ENCODE measurements at places on chromosomes 2 and 18.

- DNase-seq: no peak
Measured at GRCh38 chr2:98015671-98016070, 19.9 kb upstream of the TMEM131 start.

- DNase-seq: peak; percentile 62
Measured at GRCh38 chr2:118723394-118723793, 124.1 kb downstream of the EN1 start.

DNA sequence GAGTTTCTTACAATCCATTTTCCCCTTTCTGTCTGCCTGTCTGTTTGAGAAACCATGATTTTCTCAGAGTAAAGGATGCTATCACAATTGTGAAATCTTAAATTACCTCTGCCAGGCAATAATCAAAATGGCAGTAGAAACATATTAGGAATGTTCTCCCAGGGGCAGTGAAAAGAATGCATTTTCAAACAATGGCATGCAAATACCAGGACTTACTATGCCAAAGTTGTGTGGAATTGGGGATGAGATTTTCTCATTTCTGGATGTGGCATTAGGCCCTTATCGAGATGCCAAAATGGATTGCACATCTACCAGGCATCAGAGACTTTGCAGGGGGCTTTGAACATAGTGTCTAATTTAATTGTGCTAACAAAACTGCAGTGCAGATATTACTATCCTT lies 821.4 kb downstream of the RNF144A start:
- no peak for DNase-seq

GRCh38 chr2:166892397-166892796 lies 4.1 kb downstream of the XIRP2 start:
- DNase-seq: no peak

DNA sequence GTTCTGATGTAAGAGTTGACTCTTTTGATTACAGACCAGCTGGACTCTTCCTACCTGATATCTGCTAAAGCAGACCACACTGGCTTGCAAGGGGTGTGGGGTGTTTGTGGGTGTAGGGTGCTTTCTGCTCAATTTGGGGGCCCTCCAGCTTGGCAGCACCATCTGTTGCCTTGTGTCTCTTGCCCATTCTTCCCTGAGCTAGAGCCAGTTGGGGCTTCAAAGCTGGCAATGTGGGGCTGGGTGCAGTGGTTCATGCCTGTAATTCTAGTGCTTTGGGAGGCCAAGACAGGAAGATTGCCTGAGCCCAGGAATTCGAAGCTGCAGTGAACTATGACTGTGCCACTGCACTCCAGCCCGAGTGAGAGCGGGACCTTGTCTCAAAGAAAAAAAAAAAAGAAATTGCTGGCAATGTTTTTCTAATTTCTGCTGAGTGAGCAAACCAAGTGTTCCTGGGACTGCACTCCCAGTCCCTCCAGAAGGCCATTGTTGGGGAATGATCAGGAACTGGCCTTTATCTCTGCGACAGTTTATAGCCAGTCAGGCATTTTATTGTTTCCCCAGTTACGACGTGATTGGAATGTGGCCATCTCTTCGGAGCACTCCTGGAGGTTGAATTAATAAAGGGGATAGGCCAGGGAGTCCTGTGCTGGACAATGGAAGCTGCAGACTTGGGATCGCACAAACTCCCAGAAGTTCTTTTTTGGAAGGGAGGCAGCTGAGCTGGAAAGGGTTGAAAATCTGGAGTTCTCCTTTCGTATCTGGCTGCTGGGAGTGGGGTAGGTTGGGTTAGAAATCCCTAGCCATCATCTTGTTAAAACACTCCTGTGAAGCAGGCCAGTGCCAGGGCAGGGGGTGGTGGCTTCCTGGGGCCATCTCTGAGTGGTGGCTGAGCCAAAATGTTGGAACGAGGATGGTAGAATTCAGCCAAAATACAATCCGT lies 57.2 kb downstream of the LIPG start:
- DNase-seq: no peak

- no peak for DNase-seq
Measured at GRCh38 chr2:64623242-64623850, 30.4 kb downstream of the SERTAD2 start.

DNA sequence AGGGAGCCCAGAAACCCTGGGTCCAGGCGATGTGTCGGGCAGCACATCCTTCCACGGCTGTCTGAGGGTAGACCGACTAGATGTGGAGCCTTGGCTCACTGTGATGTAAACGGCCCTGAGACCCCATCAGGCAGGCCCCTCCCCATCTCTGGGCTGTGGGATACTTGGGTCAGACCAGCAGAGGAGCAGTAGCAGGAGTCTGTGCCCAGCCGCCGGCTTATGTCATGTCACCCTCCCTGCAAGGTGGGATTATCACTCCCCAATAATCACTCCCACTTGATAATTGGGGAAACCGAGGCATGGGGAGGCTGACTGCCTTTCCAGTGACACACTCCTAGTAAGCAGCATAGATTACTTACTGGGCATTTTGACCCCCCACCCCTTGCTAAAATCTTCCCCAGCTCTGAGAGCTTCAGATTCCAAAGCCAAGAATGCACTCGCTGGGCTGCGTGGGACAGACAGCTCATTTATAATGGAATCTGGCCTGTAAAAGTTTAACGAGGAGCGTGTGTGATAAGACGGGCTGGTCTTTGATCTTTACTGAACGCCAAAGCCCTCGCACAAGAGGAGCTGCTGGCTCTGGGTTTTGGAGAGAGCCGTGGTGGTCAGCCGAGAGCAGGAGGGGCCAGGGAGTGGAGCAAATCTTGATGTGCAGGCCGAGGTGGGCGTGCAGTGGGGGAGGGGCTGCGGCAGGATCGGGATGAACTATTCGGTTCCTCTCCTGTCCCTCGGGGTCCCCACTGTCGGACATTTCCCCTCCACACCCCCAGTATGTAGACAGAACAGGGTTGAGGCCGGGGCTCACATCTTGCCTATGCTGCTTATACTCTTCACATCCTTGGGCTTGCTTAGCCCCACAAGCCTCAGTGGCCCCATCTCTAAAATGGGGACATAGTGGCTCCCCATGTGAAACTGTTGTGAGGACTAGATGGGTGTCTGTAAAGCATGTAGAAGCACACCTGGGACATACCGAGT lies 200.0 kb downstream of the GLI2 start:
- DNase-seq: peak; percentile 85

- no peak for DNase-seq
Measured at GRCh38 chr18:78123144-78123909, 856.3 kb upstream of the SALL3 start.

DNA sequence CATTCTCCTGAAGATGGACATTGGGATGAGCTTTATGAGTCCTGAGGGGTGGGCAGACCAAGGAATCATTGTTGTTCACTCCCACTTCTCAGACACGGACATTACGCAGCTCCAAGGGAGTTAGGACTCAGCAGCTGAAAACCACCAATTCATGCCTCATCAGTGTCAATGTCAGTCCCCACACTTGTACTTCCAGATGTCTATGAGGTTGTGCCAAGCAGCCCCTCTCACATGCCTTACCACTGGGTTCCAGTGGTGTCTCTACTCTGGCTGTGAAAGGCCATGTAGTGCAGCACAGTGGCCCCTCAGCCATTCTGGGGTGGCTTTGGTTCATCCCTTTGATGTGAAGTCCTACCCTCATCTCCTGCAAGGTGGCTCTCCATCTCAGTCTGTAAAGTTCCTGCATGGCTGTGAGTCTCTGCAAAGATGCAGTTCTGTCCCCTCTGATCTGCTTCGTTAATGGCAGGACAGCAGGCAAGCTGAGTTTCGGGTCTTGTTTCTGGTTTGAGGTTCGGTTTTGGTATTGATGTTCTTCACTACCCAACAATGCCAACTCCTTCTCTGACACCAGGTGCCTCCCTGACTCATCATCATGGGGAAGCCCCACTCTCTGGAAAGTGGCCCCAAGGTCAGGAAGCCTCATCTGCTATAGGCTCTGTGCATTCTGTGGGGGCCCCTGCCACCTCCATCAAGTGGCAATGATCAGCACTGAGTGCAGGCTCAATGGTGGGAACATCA lies 14.0 kb upstream of the COL6A3 start:
- DNase-seq: no peak

DNA sequence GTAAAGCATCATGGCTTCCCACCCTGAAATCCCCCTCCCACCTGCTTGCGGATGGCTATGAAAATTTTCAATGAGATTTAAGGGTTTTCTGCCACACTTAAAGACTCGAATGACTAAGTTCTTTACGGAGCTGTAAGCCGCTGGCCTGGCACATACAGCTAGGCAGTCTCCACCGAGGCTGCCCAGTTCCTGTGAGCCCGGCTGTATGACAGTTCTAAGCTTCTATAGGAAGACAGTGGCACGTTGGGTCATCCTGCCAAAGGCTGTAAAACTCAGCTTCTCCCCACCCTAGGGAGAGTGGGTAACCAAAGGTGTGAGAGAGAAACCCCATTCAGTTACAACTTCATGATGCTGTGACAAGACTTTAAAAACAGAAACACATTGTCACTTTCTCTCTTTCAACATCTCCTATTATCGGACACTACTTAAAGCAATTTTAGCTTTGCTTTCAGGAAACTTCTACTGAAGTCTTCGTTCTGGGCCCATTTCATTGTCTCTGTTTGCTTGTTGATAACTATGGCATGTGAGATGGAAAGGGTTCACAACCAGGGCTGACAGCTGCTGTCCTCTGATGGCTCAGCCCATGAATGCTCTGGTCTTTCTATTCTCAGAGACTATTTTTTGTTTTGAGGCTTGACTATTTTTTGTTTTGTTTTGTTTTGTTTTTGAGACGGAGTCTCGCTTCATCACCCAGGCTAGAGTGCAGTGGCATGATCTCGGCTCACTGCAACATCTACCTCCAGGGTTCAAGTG lies 7.1 kb downstream of the CASP8 start:
- no peak for DNase-seq

DNA sequence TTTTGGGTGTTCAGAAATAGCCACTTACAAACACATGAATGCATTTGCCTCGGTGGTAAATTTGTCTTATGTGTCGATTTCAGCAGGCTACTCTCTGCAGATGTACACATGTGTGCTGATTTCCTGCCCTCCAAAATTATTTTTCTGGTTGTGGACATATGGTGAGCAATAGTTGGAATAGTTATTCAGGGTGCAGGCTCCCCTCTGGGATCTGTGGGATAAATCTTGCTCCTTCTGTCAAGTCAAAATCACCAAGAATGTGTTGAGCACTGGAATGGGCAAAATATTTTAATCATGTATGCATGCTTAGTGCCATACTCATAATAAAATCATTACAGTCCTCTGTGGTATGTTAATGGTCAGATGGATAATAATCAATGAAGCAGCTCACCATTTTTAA lies 684.5 kb downstream of the BCL11A start:
- no peak for DNase-seq

GRCh38 chr2:128320192-128320905 lies 1.7 kb upstream of the HS6ST1 start:
- DNase-seq: no peak

DNA sequence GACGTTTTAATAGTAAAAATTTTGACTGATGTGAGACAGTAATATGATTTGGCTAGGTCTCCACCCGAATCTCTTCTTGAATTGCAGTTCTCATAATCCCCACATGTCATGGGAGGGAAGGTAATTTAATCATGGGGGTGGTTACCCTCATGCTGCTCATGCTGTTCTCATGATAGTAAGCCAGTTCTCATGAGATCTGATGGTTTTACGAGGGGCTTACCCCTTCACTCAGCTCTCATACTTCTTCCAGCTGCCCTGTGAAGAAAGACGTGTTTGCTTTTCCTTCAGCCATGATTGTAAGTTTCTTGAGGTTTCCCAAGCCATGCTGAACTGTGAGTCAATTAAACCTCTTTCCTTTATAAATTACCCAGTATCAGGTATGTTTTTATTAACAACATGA lies 327.0 kb upstream of the CDH7 start:
- no peak for DNase-seq

GRCh38 chr2:234291765-234292204 lies 205.1 kb downstream of the ARL4C start:
- DNase-seq: peak; percentile 58

- peak; percentile 36 for DNase-seq
Measured at GRCh38 chr2:56009758-56010458, 86.3 kb upstream of the EFEMP1 start.

DNA sequence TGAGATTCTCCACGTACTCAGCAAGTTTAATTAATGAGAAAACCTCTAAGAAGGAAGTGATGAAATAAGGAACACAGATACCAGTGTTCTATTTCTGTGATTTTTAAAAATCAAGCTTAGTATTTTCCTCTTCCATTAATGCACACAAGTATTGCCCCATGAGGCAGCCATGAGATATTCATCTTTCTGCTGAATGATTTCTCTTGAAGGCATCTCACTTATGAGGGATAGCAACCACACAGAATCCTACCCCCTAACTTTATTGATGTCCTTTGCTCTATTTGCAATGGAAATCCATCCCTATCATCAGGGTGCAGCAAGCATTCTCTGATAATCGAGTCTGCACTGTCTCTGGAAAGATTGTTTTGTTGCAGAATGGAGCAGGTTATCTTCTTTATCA lies 244.1 kb upstream of the NRP2 start:
- DNase-seq: no peak

GRCh38 chr2:201929281-201930026 lies 104.2 kb upstream of the FZD7 start:
- DNase-seq: no peak

DNA sequence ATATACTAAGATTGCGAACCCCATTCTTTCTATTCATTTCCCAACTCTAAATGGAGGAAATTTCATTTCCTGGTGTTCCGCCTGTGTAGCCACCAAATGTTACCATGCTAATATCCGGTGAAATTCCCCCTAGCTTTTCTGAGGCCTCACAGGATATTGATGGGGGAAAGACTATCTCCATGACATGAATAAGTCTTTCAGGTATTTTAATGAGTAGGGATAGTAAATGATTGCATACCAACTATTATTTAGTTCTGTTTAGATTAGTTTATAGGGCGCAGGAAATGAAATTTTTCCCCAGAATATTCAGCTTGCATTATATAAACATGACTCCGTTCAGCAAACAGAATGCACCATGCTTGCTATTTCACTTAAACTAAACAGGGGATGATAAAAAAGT lies 55.4 kb downstream of the COL5A2 start:
- no peak for DNase-seq

DNA sequence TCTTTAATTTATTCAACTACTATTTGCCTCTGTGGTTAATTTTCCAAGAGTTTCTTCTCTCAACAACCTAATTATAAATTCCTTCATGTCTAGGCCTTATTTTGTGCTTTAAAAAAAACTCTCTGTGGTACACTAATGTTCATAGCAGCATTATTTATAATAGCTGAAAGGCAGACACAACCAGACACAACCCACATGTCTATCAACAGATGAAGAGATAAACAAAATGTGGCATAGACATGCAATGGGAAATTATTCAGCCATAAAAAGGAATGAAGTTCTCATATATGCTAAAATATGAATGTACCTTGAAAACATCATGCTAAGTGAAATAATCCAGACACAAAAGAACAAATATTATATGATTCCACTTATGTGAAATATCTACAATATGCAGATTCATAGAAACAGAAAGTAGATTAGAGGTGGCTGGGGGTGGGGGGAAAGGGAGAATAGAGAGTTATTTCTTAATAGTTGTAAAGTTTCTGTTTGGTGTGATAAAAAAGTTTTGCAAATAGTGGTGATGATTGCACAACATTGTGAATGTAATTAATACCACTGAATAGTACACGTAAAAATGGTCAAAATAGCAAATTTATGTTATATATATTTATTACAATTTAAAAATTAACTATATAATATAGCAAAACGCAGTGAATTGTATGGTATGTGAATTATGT lies 28.1 kb upstream of the RASGRP3 start:
- no peak for DNase-seq

- peak; percentile 61 for DNase-seq
Measured at GRCh38 chr2:138777996-138778395, 2.2 kb downstream of the NXPH2 start.

GRCh38 chr2:3504741-3505140 lies 14.6 kb downstream of the ADI1 start:
- no peak for DNase-seq

GRCh38 chr2:43370705-43371104 lies 144.3 kb upstream of the ZFP36L2 start:
- no peak for DNase-seq

- no peak for DNase-seq
Measured at GRCh38 chr18:69759046-69759445, 188.6 kb downstream of the CD226 start.

Data from urothelium cell line (cell line).